Activated naive CD8-positive, alpha-beta T cell treated with anti-CD3 and anti-CD28 coated beads for 36 hours (primary cell): ENCODE measurements at places on chromosomes 6 and 20. TPM values are rescaled to one million over a fixed set of nuclear protein-coding genes. Genes with fewer than 3 reads are reported as not detected.

The MAFB gene
- total RNA-seq, result not detected

The CLVS2 gene
- total RNA-seq, result not detected

The NINL gene
- total RNA-seq, result 2.0 TPM

- no peak for DNase-seq
These were observed 37.2 kb downstream of the CHMP4B start for GRCh38 chr20:33848391-33848790.

- DNase-seq, result no peak
These were observed 90.7 kb upstream of the CCDC28A start for GRCh38 chr6:138682704-138683527.

- no peak for DNase-seq
These were observed 18.7 kb downstream of the ASF1A start for GRCh38 chr6:118912646-118913045.

DNA sequence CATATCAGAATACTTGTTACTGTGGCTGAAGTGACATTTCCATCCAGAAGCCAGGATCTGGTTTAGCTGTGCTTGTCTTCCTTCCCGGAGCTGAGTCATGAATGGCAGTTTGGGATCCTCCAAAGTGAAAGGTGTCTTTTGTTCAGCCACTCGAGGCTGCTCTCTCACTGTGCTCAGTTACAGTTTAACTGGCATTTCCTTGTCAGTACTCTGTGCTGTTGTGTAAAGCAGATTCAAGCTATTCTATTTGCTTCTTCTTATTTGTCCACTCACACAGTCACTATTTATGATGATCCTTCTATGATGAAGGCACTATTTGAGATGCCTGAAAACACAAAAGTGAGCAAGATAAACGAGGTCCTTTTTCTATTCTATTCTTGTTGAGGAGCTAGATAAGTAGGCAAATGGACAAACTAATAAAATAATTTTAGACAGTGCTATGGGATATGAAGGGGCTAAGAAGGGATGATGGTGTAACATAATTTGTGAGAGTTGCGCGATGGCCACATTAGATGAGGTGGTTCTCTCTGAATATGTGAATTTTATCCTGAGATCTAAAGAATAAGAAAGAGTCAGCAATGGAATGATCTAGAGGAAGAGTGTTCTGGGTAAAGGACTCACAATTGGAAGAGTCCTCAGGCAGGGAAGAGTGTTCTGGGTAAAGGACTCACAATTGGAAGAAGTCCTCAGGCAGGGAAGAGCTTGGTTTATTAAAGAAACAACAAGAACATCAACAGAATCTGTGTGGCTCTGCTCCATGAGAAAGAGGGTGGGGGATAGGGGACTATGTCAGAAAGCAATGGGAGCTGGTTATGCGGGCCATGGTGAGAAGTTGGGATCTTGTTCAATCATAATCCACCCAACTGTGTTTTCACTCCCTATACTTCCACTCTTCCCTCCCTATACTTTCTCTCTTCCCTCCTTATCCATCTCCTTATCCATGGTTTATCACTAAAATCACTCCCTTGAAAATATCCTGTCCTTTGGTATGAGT is 40.1 kb downstream of the CYP24A1 start:
- no peak for DNase-seq

GRCh38 chr6:85113934-85114580 is 335.8 kb upstream of the NT5E start:
- no peak for DNase-seq

DNA sequence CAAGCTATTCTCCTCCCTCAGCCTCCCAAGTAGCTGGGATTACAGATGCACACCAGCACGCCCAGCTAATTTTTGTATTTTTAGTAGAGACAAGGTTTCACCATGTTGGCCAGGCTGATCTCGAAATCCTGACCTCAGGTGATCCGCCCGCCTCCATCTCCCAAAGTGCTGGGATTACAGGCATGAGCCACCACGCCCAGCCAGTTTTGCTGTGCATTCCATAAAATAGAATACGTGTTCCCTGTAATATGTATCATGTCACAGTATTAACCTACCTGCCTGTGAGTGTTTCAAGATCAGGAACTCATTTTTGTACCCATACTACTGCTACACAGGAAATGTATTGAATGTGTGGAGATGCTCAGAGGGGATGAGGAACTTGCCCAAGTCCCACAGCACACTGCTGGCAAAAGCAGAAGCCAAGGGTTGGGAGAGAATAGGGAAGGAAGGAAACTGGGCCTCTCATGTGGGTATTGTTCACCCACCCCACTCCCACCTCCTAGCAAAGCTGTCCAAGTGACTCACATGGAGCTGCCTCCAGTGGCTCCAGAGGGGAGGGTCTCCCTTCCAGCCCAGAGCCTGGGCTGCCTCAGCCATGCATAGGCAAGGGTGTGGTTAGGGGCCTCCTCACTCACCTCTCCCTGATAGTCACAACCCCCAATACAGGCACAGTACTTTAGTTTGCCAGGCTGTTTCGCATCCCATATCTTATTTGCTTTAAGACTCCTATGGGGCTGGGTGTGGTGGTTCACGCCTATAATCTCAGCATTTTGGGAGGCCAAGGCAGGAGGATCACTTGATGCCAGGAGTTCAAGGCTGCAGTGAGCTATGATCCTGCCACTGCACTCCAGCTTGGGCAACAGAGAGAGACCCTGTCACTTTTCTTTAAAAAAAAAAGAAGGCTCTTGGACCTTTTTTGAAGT is 9.4 kb downstream of the HM13 start:
- no peak for DNase-seq
